Activated naive CD4-positive, alpha-beta T cell treated with anti-CD3 and anti-CD28 coated beads, Interleukin-2, amount 50 U/mL, for 16 hours (primary cell): ENCODE measurements at places on chromosomes 1 and 21.

DNA sequence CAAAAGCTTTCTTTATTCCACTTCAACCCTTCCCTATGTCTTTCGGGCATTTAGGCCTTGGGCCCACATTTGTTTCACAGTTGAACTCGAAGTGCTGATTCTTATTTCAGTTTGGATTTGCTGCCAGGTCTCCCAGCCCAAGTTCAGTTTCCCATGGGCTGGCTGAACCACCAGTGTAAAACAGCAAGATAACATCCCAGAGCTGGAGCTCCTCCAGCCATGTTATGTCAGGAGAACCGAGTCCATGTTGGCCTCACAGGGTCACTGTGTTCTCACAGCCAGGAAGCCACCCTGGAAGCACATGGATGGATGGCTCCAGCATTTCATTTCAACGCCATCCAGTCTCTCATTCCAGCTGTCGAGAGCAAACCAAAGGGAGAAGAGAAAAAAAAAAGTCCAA, 45.2 kb upstream of the RXRG start:
- no peak for DNase-seq

DNA sequence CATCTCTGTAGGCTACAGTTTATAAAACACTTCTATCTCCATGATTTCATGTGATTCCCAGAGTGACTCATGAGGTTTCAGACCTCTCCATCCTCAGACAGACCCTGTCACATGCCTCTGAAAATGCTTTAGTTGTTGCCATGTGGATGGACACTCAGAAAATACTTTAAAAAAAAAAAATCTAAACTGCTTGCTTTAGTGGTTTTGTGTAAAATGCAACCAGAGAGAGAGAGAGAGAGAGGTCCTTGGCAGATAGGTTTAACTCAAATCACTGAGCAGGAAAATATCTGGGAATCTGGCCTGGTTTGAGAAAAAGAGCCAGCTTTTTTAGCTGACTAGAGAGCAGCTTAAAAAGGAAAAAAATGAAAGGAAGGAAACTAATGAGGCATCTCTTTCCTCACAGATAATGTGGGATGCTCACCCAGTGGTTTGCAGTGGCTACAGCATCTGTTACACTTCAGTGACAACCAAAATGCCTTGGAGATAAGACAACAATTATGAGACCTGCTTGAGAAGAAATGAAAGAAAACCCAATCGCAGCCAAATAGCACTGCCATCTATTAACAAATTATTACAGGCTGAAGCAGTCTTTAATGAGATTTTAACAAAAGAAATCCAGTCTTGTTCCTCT, 54.6 kb upstream of the SYT14 start:
- DNase-seq: no peak

- no peak for DNase-seq
These were observed 128.0 kb downstream of the TGFBR3 start for GRCh38 chr1:91757763-91758460.

GRCh38 chr1:61043010-61043820, 39.1 kb upstream of the NFIA start:
- peak; percentile 85 for DNase-seq

DNA sequence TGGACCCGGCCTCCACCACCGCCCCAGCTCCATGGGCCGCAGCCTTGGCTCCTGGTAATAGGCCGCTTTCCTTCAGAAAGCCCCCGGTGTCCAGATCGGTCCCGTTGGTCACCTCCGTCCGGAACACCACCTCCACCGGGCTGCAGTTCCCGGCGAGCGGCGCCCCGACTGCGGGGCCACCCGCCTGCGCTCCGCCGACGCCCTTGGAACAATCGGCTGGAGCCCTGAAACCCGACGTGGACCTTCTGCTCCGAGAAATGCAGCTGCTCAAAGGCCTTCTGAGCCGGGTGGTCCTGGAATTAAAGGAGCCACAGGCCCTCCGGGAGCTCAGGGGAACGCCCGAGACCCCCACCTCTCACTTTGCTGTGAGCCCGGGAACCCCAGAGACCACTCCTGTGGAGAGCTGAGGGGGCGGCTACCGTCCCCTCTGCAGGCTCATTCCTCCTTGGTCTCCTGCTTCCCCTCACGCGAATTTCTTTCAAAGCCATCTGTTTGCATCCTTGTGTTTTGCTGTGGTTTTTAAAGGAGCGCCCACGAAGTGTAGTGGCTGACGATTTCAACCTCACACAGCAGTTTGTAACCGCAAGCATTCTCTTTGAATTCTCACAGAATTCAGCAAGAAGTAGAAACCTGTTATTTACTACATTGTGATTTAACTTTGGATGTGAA, 6.0 kb downstream of the FCRLB start:
- DNase-seq: no peak

GRCh38 chr1:31218705-31219104, 21.0 kb downstream of the NKAIN1 start:
- DNase-seq: no peak

GRCh38 chr1:204854286-204854685, 16.4 kb upstream of the NFASC start:
- DNase-seq: no peak

GRCh38 chr1:8427986-8428385, 110.1 kb downstream of the SLC45A1 start:
- no peak for DNase-seq

DNA sequence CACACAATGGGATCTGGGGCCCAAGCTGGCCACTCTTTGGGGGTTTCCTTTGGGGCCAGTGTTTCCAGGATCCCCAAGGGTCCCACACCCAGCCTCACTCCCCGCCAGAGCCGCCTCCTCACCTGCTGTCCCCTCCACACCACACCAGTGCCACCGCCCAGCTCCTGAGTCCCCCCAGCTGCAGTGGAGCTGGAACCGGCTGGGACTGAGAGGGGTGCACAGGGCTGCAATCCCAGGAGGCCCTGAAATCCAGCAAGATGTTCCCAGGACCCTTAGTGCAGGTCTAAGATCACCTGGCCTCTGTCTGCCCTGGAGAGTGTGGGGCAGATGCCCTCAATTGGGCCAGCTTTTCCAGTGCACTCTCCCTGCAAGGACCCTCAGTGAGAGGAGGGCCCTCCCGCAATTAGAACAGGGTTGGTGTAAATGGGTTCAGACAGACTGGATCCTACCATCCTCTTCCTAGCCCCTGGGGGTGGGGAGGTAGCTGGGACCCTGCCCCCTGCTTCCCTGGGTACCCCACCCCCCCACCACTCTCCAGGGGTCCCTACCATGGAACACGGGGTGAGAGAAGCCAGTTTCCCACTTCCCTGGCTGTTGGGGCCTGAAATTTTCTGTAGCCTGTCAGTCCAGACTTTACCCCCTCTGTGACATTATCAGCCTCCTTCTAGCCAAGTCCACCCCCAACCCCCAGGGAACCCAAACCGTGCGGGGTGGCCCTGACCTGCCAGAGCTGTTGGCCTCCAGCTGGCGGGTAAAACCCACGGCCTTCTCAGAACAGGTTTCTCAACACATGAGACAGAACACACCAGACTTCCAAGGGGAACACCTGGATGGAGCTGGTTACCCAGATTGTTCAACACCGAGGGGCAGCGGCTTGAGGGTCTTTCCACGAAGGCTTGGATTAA, 7.0 kb downstream of the KRTAP10-12 start:
- DNase-seq: no peak

DNA sequence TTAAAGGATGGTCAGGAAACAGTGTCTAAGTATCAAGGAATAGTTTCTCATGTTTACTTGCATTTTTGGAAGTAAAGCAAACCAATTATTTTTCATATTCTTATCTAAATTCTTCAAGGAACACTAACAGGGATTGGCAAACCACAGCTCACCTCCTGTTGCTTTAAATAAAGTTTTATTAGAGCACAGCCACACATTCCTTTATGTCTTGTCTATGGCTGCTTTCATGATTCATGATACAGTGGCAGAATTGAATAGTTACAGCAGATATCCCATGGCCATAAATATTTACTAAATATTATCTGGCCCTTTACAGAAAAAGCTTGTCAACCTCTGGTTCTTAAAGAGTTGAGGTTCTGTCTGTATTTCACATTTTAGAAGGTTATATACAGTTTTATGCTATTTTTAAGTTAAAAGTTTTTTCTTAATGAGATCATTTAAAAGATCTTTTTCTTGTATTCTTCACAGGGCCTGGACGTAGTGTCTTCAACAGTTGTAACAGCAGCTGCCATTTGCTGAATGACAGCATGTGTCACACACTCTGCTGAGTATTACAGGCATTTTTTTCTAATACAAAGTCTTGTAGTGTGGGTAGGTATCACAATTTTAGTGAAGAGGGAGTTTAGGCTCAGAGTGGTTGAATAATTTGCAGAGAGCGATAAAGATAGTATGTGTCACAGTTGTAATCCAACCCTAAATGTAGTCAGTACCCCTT, 2.6 kb downstream of the ZNF691 start:
- no peak for DNase-seq

- no peak for DNase-seq
These were observed 96.6 kb upstream of the TNR start for GRCh38 chr1:175839779-175840669.

- no peak for DNase-seq
These were observed 207.1 kb upstream of the KCTD3 start for GRCh38 chr1:215360031-215360430.

DNA sequence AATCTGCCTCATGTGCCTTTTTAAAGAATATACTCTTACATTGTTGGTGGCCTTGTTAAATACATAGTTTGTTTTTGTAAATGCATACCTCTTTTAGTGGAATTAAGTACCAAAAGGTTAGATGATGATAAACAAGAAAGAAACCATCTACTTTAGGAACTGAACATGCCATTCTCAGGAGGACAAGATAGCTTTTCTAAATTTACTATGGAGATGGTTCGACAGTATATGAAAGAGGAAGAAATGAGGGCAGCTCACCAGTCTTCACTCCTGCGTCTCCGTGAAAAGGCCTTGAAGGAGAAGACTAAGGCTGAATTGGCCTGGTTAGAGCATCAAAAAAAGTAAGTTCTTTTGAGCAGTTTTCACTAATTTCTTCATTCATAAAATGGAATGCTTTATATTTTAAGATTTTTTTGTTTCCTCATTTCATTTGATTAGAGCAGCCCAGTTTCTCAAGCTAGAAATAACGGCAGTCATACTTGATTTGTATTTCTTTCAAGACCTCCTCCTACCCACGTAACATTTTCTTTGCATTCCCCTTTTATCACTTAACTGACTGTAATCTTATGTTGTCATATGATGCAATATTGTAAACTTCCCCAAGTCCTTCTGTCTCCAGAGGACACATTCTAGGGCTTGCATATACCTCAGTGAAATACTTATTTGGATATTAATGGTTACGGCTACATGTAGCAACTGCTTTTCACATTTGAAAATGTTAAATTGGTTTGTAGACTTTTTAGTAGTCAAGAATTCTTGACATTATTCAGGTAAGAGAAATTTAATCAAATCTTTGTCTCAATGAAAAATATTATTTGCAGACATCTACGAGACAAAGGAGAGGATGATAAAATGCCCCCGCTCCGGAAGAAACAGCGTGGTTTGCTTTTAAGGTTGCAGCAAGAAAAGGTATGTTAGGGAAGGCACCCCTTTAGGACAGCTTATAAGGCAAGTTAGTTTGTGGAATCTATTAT, 99.3 kb downstream of the CEP350 start:
- no peak for DNase-seq

DNA sequence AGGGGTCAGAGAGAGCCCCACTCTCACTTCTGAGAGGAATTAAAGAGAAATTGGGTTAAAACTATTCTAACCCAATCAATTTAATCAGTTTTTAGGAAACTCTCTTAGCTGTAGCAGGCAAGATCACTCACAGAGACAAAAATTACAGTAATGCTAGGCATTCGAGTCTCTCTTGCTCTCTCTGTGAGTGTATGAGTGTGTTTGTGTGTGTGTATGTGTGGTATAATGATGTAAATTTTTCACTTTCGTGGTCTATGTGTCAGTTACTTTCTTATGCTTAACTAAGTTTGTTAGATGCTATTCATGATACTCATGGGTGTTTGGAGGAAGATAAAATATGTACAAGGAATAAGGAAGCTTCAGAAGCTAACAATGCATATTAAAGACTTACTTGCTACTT, 131.3 kb downstream of the FASLG start:
- no peak for DNase-seq

DNA sequence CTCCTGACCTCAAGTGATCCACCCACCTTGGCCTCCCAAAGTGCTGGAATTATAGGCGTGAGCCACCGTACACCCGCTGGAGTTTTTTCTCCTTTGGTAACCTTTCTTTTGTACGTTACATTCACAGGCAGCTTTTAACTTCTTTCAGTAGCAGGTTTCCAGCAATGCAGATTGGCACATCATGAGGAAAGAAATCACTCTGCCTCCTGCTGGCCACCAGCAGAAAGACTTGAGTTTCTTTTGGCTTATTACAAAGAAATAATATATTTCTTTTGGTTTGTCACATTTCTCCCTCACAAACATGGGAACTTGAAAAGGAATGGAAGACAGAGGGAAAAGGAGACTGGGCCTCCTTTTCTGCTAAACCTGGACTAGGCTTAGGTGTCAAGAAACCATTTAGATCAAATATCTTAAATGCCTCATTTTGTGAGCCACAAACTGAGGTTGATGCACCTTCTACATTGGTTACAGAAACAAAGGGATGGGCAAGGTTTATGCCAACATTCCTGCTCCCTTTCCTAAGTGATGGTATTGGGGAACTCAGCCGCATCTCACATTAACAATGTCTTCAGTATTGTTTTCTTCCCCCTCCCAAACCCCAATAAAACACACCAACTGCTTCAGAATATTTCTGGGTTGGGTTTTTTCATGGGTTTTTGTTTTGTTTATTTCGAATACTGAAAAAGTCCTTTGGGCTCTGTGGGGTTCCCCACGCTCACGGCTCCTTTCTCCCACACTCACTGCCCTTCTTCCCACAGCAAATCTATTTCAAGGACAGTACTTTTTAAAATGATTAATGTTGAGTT, 7.7 kb downstream of the ENSA start:
- peak; percentile 62 for DNase-seq

- DNase-seq: no peak
These were observed 2.6 kb downstream of the MTF2 start for GRCh38 chr1:93081716-93082115.

- DNase-seq: no peak
These were observed 4.9 kb downstream of the VWA1 start for GRCh38 chr1:1440262-1441001.

DNA sequence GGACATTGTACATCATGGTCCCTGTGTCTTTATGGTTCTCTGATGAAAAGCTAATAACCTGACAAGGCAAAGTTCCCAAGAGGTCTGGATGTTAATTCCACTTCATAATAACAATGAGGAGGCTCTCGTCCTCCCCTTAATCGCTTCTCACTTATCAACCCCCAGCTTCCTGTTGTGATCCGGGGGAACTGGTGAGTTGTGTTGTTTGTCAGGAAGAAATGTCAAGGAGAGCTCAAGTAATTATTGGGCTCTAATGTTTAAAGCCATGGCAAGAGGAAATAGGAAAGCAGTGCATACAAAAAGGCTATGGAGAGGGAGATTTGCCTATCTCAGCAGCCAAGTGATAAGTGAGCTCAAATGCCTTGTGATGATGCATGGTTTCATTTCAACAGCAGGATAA, 42.8 kb upstream of the RASAL2 start:
- no peak for DNase-seq

DNA sequence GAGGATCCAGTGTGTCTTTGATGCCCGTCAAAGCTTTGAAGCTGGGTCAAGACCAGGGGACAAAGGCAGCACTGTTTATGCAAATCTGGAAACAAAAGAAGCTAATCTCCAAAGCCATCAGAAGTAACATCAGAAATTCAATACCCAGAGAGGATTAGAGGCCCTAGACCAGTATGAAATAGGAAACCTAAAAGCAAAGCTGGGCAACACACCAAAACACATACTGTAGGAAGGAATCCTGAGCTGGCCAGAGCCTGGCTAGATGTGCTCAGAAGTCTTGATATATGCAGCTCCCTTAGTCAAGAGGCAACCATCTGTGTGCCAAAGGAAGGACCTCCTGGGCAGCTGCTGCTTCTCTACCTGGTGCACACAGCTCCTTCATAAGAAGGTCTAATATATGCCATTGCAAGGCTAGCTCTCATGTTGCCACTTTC, 12.3 kb downstream of the COLGALT2 start:
- DNase-seq: no peak
